Fibroblast of skin of abdomen (primary cell): ENCODE measurements at places on chromosomes 1 and 21.

DNA sequence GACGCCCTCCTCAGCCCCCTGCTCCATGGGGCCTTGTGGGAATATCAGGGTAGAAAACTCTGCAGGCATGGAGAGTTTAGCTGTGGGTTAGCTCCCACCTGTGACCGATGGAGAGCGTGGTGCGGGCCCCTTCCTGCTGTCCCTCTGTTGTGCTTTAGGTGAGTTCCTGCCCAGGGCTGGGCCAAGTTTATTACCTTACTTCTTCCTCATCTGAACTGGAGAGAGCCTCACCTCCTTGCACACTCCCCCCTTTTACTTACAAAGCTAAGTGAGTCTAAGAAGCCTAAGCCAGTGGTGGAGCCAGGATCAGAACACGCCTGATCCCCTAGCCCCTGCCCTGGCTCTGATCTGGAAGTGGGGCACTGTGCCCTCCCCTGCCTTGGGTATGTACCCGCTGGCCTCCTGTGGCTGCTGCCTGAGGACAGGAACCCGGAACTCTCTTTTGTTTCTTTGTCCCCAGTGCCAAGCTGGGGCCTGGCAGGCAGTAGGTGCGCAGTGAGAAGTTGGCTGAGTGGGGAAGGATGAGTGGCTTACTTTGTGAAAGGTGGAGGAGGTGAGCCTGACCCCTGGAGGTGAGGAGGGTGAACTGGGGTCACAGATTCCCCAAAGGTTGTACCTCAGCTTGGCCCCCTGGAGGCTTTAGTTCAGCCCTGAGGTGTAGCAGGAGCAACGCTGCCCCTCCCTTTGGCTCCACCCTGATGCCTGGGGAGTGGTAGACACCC lies 32.9 kb downstream of the ARHGEF10L start:
- no peak for DNase-seq

- DNase-seq = no peak
Measured at GRCh38 chr1:71393301-71393700, 312.5 kb upstream of the ZRANB2 start.

GRCh38 chr1:153985941-153986761 lies at the start of gene RAB13:
Gene RAB13 (minus strand): TSS chr1:153986339. CDS start chr1:153986236, 103 bp downstream.
- peak; percentile 86 for DNase-seq

DNA sequence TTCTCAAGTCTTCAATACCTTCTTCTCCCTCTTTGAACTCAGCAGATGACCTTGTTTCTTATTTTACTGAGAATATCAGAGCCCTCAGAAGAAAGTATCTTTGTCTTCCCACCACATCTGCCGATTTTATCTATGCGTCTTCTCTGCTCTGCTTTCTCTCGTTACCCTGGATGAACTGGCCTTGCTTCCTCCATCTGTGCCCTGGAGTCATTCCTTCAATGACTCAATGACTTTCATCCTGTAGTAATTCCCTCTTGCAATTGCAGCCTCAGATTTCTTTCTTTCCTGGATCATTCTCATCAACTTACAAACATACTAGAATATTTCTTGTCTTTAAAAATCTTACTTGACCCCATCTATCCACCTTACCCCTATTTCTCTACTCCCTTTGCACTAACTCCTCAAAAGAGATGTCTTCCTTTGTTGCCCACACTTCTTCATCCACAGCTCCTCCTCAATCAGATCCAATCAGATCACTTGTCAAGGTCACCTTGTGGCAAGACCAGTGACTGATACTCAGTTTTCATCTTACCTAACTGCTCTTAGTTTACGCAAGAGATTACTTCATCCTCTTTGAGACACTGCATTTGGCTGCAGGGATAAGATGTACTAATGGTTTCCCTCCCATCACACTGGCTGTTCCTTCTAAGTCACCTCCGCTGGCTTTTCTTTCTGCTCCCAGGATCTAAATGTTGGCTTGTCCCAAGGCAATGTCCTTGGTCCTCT lies 8.2 kb upstream of the TGFBR3 start:
- peak; percentile 13 for DNase-seq

DNA sequence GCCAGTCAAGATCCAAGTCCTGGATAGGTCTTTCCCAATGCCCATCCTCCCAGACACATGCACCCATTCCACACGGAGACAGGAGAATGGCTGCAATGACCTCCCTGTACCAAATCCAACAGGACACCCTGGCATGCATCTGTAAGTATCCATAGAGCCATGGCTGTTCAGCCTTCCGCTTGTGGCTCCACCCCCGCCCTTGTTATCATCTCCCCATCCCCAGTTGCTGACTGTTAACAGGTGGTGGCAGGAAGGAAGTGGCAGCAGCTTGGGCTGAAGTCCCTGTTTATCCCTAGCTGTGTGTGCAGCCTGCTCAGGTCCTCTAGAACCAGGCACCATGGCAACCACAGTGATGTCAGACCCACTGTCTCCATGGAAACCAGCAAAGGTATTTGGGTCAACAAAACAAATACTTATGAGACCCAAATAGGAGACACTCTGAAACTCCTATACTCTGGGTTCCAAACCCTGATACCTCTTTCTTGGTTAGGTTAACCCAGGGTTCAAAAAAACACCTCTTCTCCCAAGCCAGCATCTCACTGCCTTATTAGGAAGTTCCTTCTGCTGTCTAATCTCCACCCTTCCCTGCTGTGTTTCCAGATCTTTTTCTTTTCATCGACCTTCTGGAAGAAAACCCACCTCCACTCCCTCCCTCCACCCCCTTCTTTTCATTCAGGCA lies 721 bp downstream of the PBXIP1 start:
- peak; percentile 38 for DNase-seq

DNA sequence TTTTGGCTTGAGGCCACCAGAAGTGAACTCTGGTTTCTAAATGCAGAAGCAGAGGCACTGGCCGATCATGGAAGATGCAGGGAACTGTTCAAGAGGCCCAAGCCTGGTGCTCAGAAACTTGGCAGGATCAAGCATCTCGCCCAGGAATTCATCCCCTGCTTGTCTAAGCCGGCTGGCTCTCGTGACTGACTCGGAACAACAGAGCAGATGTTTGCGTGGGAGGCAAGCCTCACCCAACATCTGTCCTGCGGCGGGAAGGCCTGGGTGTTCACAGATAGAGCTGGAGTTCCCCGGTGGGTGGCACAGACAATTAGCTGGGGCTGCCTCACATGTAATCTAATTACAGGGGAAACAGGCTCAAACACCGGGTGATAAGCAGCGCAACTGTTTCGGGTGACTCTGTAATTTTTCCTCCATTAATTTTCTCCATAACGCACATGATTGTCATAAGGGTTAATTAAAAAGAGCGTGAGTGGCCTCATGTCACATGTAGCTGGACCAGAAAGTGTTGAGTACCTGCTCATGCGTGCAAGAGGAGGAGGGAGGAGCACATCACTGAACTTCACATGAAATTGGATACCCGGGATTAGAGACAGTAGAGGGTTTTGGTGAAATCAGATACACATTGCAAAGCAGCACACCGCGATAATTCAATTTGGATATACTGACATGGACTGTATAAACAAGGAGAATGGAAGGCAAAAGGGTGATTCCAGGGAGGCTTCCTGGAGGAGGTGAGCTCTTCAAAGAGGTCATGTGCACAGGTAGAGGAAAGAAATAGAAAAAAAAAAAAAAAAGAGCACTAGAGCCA lies 180.0 kb downstream of the ETS2 start:
- peak; percentile 96 for DNase-seq

DNA sequence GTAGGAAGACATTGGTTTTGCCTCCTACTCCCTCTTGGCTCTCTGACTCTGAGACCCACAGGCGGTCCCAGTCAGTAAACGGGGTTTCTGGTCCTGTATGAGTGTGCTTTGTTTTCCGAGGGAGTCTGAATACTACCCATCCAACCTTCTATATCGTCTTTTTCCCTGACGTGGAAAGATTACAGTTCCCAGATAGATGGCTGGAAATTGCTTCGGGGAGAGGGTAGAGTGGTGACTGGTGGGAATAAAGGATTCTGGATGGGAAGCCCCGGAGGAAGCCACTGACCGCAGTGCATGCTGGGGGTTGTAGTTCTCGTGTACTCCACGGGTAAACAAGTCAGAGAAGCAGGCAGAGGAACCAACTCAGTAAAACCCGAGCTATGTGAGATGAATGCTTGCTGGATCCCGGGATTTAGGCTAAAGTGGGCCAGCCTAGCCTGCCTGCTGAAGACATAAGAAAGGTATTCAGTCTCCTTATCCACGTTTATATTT lies 66.2 kb upstream of the IRF2BP2 start:
- DNase-seq = peak; percentile 79

DNA sequence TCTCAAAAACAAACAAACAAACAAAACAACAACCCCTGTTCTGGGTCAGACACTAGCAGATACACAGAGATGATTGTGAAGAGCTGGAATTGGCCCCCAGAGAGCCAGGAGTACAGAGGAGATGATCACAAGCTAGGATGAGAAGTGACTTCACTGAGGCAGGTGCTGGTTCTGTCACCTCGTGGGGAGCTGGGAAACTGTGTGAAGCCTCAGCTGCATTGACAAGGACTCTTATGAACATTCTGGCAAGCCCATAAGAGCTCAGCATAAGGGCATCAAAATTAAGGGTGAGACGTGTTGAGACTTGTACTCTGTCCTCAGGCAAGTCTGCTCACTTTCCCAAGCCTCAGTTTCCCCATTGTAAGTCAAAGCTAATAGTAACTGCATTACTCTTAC lies 14.7 kb upstream of the PTP4A2 start:
- no peak for DNase-seq

DNA sequence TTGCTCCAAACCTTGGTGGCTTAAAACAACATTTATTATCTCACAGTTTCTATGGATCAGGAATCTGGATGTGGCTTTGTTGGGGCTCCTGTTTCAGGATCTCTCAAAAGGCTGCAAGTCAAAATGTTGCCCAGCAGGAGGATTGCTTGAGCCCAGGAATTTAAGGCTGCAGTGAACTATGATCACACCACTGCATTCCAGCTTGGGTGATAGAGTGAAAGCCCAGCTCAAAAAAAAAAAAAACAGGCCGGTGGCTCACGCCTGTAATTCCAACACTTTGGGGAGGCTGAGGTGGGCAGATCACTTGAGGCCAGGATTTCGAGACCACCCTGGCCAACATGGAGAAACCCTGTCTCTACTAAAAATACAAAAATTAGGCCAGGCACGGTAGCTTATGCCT lies 30.0 kb downstream of the BCAS2 start:
- DNase-seq = no peak
